SJCRH30 (cell line): ENCODE measurements at places on chromosomes 1 and 21.

DNA sequence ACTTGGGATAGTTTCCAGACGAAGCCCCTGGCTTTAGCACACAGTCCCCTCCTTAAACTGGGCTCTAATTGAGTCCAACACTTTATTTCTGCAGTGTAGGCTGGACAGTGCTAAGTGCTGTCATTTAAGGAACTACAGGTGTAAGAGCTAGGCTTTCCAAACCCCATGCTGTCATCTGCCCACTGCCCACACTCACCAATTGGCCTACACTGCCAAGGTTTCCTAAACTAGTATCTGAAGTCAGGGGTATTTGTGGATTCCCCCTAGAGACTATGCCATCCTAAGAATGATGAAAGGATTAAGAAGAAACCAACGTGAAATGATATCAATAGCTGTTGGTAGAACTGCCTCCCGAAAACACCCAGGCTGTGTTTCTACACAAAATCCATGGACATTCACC is 160.9 kb downstream of the TBX15 start:
- no peak for DNase-seq
- H3K36me3 ChIP-seq, result no peaks in the 10 kb centered on the region
- no peak overlapping the region for H3K27ac ChIP-seq

GRCh38 chr1:241156231-241156965 is 200.6 kb downstream of the RGS7 start:
- H3K27me3 ChIP-seq, result no peaks in the 10 kb centered on the region
- no peak for DNase-seq
- H3K27ac ChIP-seq, result no peak overlapping the region
- H3K4me3 ChIP-seq, result no peak overlapping the region
- H3K4me1 ChIP-seq, result no peaks in the 10 kb centered on the region

- H3K36me3 ChIP-seq, result peaks cover 27% of the 10 kb centered on the region
- no peak overlapping the region for H3K27ac ChIP-seq
- no peak overlapping the region for H3K4me3 ChIP-seq
Observed at GRCh38 chr1:205626216-205626615, 5.6 kb downstream of the ELK4 start.

DNA sequence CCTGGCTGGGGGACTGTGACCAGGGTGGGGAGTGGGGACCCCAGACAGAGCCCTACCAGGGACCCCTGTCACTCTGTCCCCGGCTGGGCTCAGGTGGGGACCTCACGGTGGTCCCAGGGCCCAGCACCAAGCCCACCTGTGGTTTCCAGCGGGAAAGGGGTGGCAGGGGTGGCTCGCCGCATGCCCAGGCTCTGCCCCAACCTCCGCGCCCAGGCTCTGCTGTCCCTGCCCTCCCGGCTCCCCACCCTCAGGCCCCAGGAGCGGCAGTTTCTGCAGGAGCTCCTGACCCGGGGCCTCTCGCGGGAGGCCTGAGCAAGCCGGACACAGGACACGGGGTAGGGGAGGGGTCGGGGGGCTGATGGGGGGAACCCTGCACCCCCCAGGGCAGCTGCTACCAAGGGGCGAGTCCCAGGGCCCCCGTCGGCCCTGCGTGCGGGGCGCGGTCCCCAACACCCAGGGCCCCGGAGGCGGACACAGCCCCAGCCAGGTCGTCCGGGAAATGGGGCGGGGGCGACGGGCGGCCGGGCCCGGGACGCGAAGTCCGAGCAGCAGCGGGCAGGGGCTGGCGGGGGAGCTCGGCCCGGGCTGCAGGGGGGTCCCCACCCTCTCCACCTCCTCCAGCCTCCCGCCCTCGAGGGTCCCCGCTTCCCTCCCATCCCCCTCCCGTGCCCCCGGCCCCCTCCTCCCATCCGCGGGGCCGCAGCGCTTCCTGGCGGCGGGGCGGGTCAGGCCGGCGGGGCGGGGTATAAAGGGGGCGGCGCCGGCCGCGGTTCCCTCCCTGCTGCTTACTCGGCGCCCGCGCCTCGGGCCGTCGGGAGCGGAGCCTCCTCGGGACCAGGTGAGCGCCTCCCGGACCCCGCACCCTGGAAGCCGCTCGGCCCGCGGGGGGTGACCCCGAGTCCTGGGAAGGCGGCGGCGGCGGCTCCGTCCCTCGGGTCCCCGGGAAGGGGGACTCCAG is at the start of gene COL6A2:
TSS of gene COL6A2 (plus strand) at position 777 of the 958 bp plus-strand sequence.
- no peaks in the 10 kb centered on the region for H3K4me1 ChIP-seq
- no peak for DNase-seq
- no peaks in the 10 kb centered on the region for H3K27me3 ChIP-seq
- H3K36me3 ChIP-seq, result no peaks in the 10 kb centered on the region

GRCh38 chr1:80878343-80878742 is 922.4 kb upstream of the ADGRL2 start:
- H3K36me3 ChIP-seq, result no peaks in the 10 kb centered on the region
- peaks cover 8% of the 10 kb centered on the region; the same call in 1 of the 2 replicates for H3K4me1 ChIP-seq

GRCh38 chr1:3924825-3925220 is 24.8 kb upstream of the C1orf174 start:
- peaks cover 51% of the 10 kb centered on the region for H3K4me1 ChIP-seq
- H3K27me3 ChIP-seq, result no peaks in the 10 kb centered on the region
- peak; percentile 96 for DNase-seq

DNA sequence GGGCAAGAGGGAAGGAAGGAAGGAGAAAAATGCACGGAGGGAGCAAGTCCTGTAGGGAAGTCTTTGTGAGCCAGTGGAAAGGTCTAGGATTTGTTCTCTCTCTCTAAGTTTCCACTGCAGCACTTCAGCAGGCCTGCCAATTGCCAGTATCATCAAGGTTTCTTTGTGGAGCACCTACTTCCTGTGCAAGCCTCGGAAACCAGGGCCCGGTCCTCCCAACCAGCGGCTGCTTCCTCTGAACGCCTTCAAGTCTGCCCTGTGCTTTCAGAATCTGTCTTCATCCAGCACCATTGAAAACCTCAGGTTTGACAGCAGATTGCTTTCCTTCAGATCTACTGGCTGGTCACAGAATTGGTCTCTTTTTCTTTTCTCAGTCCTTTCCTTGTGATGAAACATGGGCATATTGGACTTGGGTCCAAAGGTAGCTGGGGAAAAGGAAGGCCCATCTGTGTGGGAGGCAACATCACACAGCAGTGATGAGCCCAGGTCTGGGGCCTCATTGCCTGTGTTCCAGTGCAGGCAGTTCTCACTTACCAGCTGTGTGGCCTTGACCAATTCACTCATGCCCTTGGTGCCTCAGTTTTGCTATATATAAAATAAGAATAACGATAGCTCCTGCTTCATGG is 144.5 kb downstream of the SEC16B start:
- no peaks in the 10 kb centered on the region for H3K36me3 ChIP-seq
- H3K27ac ChIP-seq, result no peak overlapping the region
- H3K27me3 ChIP-seq, result no peaks in the 10 kb centered on the region
- no peak for DNase-seq
- no peaks in the 10 kb centered on the region for H3K4me1 ChIP-seq

DNA sequence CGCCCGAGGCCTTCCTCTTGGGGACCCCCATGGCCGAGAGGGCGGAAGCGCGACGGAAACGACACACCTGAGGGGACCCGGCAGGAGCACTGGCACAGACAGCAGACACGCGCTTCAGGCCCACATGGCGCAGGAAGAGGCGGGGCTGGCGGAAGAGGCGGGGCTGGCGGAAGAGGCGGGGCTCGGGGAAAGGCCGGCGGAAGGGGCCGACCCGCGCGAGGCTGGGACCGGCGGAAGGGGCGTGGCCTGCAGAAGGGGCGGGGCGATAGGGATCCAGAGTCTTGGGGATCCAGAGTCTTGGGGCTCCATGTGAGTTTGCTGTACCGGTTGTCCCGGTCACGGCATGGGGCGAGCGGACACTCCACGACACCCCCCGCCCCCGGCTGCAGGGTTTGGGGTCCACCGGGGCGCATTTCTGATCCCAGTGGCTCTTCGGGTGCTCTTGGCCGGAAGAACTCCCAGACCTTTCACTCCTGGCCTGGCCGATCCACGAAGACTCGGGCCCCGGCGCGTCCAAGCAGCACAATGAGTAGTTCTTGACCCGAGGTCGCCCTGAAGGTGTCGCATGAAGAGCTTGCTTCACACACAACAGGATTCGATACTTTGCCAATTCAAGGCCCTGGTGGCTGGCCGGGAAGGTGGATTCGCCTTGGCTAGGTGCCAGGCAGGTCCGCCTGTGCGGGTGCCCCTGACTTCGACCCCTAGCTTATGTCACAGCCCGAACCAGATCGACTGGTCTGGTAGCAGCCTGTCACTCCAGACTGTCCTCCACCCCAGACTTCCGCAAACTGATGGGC is at the start of gene URB1:
TSS of gene URB1 (minus strand) at position 133 of the 797 bp plus-strand sequence. CDS start at position 31, 102 bp downstream.
- peak; percentile 92 for DNase-seq
- H3K27ac ChIP-seq, result peak within 1 kb of the TSS; percentile 40
- peaks cover 12% of the 10 kb centered on the region; the same call in 1 of the 2 replicates for H3K36me3 ChIP-seq
- no peaks in the 10 kb centered on the region for H3K27me3 ChIP-seq

GRCh38 chr21:35345954-35346353 is 296.9 kb upstream of the RUNX1 start:
- no peak for DNase-seq
- no peaks in the 10 kb centered on the region for H3K36me3 ChIP-seq
- H3K27ac ChIP-seq, result no peak overlapping the region
- no peaks in the 10 kb centered on the region for H3K27me3 ChIP-seq
- no peak overlapping the region for H3K4me3 ChIP-seq

- H3K4me3 ChIP-seq, result no peak overlapping the region
- no peaks in the 10 kb centered on the region for H3K36me3 ChIP-seq
- DNase-seq, result no peak
- H3K4me1 ChIP-seq, result no peaks in the 10 kb centered on the region
- no peak overlapping the region for H3K27ac ChIP-seq
Observed at GRCh38 chr1:207054491-207054890, 1.4 kb downstream of the PFKFB2 start.

- H3K36me3 ChIP-seq, result no peaks in the 10 kb centered on the region
- H3K4me3 ChIP-seq, result no peak overlapping the region
Observed at GRCh38 chr1:165215676-165216075, 140.8 kb downstream of the LMX1A start.

DNA sequence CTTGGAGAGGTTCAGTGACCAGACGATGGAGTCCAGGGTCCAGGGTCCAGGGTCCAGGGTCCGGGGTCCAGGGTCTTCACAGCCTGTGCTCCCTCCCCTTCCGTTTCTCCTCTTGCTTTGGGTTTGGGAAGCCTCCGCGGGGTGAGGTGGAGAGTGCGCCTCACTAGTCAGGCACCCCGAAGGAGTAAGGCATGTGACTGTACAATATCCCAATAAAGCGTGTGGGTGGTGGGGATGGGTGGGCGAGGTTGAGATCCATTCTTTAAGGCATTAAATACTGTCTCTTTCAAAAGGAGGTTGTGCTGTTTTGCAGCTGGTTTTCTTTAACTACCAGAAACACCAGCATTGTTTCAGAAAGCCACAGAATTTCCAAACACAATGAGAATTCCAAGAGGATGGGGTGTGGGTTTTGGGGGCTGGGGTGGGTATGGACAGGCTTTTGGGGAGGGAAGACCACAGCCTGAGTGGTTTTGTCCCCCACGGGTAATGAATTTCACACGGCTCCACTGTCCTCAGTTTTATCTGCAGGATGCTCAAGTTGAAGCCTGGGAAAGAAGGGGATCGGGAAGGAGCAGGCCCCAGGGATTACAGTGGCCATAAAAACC is 65.7 kb downstream of the KIF26B start:
- no peaks in the 10 kb centered on the region for H3K36me3 ChIP-seq
- H3K4me1 ChIP-seq, result peaks cover 19% of the 10 kb centered on the region
- H3K4me3 ChIP-seq, result no peak overlapping the region
- DNase-seq, result no peak

DNA sequence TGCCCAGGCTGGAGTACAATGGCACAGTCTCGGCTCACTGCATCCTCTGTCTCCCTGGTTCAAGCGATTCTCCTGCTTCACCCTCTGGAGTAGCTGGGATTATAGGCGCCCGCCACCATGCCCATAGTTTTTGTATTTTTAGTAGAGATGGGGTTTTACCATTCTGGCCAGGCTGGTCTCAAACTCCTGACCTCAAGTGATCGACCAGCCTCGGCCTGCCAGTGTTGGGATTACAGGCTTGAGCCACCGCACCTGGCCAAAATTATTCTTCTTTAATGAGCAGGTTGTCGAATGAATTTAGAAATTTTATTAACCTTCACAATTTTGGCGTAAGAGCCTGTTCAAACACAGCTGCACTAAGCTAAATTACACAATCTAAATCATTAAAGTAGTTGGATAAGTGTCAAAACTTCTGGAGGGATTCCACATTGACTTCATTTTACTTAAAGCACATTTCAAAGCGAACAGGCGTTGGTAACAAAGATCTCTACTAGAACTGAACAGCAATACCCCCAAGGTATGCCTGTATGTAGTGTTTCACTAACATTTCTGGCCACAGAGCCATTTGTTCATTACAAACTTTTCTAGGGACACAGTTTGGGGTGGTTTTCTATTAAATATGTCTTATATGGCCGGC is 5.2 kb upstream of the CTH start:
- no peaks in the 10 kb centered on the region for H3K4me1 ChIP-seq
- H3K27ac ChIP-seq, result no peak overlapping the region
